Tibial nerve (tissue), 4 donors: ENCODE measurements at places on chromosomes 16 and 17. TPM values are rescaled to one million over a fixed set of nuclear protein-coding genes. Genes with fewer than 3 reads are reported as not detected.

SETD1A gene
- total RNA-seq: 7.9 TPM

CXCL16 gene
- total RNA-seq: 5.7 TPM

TEKT5 gene
- total RNA-seq: not detected

USP43 gene
- 0.84 TPM for total RNA-seq

ITGAE gene
- total RNA-seq: 11.1 TPM

RPS15A gene
- 1,227 TPM for total RNA-seq

CLEC18C gene
- total RNA-seq: 1.1 TPM

IL17C gene
- total RNA-seq: not detected

NTN3 gene
- 0.39 TPM for total RNA-seq

EVPLL gene
- total RNA-seq: not detected

TPSD1 gene
- total RNA-seq: not detected

PTRH2 gene
- 12.9 TPM for total RNA-seq

TNK1 gene
- 3.6 TPM for total RNA-seq

SCIMP gene
- total RNA-seq: 0.84 TPM

RAB37 gene
- 1.4 TPM for total RNA-seq

WSCD1 gene
- 1.4 TPM for total RNA-seq
